ENCODE measurements at places on chromosomes 7 and 10.

GRCh38 chr7:39951226-39952194 is 1.5 kb downstream of the CDK13 start:
- DNase-seq, result no peak

- DNase-seq, result no peak
Measured at GRCh38 chr7:143015084-143015483, 11.8 kb downstream of the OR9A2 start.

- no peak for DNase-seq
Measured at GRCh38 chr10:78296785-78297184, 263.1 kb downstream of the RPS24 start.

GRCh38 chr10:95242581-95243317 is 48.1 kb downstream of the PDLIM1 start:
- no peak for DNase-seq

DNA sequence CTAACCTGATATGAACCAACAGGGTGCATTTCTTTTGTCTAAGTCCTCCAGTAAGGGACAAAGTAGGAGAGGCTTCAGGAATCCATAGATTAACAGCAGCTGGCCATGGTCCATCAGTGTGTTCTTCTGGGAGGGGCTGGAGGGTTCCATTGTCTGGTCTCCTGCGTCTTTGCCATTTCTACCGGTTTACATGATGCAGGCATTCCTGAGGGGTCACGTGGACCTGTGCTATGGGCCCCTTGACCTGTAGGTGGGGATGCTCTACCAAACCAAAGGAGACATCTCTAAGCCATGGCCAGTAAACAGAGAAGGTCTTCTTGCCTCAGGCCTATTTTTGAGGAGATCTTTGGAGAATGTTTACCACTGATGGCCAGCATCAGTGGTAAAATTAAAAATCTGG is 28.7 kb upstream of the HABP2 start:
- no peak for DNase-seq

DNA sequence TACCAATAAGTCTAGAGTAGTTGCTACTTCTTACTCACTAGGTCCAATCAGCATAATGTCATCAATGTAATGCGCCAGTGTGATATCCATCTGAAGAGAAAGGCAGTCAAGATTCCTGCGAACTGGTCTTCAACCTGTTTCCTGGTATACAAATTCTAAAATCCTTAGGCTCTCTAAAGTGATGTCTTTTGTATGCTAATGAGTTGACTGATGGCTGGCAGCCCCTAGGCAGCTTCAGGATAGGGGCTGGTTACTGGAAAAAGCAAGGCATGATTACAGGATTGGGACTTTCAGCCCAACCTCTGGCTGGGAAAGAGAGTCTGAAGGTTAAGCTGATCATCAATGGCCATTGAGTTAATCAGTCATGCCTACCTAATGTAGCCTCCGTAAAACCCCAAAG is 250.2 kb upstream of the PTER start:
- DNase-seq, result no peak

- DNase-seq, result no peak
Measured at GRCh38 chr7:55348502-55348901, 16.6 kb upstream of the LANCL2 start.

DNA sequence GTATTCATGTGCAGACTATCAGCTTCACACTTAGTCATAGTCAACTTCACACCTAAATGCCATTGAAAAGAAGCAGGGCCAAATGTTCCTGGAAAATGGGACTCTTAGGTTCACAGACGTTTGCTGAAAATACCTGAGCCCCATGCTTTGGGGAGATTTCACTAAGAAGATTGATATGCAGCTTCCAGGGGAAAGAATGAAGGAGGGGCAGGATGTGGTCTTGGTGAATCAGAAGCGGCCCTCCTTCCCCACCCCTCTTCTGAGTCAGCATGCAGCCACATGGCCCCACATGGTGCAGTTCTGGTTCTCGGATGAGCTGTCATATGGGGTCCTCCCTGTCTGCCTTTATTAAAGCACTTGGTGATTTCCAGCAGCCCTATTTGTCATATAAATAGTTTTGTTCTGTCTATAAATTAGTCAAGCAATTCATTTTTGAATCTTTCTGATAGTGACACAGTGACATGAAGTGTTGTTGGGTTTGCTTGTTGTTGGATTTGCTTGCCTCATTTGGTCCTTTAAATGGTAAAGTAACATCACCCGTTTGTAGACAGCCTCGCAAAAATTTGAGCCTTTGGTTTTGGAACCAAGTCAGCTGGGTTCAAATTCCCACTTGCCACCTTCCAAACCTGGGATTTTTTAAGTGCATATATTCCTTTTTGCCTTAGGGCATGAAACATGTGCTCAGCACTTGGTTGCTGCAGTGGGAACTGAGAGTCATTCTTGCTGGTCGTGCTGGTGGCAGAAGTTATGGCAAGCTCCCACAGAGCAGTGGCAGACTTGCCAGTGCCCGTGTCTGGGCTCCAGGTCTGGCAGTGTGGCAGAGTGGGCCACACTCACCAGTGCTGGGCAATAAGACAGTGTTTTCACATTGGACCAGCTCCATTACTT is 68.1 kb upstream of the CDK6 start:
- DNase-seq, result no peak

Data from NCI-H187 treated with DMSO at 0.1 percent for 48 hours (cell line).